ENCODE measurements at places on chromosomes 5 and 9.
A peak's percentile ranks its signal among the peaks of the same experiment; 100 is the strongest.

GRCh38 chr5:980966-981365, 27.6 kb upstream of the NKD2 start:
- DNase-seq = no peak

DNA sequence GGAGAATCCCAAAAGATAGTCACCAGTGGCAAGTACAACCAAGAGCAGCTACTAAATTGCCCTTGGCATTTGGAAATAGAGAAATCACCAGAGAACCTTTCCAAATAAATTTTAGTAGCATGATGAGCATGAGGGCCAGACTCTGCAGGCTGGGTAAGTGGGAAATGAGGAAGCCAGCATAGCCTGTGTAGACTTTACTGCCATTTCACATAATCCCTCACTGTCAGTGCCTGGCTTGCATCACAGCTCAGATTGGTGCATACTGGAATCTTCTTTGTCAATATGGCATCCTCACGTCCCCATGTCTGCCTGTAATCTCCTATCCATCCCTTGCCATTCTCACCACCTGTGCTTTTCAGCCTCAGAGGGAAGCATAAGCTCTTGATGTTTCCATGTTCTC, 14.5 kb downstream of the GRAMD2B start:
- DNase-seq = no peak

GRCh38 chr5:17381932-17382331, 116.1 kb upstream of the TAF11L2 start:
- no peak for DNase-seq

- no peak for DNase-seq
These were observed 67.2 kb upstream of the DAP start for GRCh38 chr5:10828241-10828640.

GRCh38 chr9:20507431-20507830, 114.9 kb downstream of the MLLT3 start:
- DNase-seq = no peak

GRCh38 chr5:162052676-162053075, 14.9 kb upstream of the GABRG2 start:
- DNase-seq = no peak

- DNase-seq = no peak
These were observed 16.3 kb upstream of the ANXA1 start for GRCh38 chr9:73135394-73135793.

DNA sequence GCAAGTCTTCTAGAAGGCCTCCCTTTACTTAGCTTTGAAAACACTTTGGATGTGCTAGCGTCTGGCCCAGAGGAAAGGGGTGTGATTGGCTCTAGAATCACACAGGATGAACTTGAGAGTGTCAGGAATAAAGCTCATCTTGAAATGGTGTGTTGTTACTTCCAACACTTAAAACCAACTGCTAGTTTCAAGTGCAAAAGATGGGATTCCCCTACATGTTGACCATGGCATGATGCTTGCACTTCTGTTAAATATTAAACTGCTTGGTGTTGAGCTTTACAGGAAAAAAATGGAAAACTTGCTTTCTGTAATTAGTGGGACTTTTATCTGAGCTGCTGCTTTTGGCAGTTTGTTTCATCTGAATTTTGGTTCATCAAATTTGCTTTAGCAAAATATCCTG, 261.1 kb downstream of the MED10 start:
- no peak for DNase-seq

- peak; percentile 32 for DNase-seq
These were observed 193.8 kb upstream of the ZNF618 start for GRCh38 chr9:113682297-113682771.

- DNase-seq = no peak
These were observed 31.6 kb downstream of the PROP1 start for GRCh38 chr5:177964471-177964870.

GRCh38 chr5:152527358-152528052, 122.4 kb upstream of the NMUR2 start:
- no peak for DNase-seq

GRCh38 chr9:36134761-36135505, 1.6 kb upstream of the GLIPR2 start:
- no peak for DNase-seq

DNA sequence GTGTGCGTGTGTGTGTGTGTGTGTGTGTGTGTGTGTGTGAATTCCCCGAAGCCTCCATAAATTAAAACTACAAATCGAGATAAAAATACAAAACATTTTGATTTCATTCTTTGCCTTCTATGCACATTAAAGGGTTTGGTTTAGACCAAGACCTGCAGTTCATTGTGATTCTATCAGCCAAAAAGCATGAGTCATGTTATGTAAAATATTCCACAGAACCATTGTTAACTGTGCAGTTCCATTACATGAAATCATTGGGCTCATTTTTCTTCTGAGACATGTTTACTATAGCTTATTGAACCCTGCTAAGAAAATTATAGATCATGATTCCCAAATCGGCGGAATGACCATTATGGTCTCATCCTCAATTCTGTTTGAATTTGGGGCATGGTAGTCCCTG, 11.7 kb downstream of the CAVIN4 start:
- no peak for DNase-seq

GRCh38 chr9:103913899-103914298, 180.2 kb upstream of the SMC2 start:
- DNase-seq = no peak

GRCh38 chr9:27349698-27350080, 52.7 kb upstream of the EQTN start:
- no peak for DNase-seq

DNA sequence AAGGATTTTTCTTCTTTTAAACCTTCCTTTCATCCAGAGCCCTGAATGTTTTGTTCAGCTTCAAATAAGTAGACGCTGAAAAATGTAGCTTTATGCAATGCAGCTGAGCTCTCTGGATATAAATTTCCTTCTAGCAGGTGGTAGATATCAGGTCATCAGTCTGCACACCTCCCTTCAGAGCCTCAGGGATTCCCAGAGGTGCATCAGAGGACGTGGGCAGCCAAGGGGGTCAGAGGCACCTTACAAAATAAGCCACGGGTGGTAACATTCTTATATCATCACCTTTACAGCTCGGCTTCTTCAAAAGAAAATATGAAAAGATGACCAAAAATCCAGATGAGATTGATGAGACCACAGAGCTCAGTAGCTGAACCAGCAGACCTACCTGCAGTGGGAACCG, 19.3 kb downstream of the MOCS2 start:
- no peak for DNase-seq

DNA sequence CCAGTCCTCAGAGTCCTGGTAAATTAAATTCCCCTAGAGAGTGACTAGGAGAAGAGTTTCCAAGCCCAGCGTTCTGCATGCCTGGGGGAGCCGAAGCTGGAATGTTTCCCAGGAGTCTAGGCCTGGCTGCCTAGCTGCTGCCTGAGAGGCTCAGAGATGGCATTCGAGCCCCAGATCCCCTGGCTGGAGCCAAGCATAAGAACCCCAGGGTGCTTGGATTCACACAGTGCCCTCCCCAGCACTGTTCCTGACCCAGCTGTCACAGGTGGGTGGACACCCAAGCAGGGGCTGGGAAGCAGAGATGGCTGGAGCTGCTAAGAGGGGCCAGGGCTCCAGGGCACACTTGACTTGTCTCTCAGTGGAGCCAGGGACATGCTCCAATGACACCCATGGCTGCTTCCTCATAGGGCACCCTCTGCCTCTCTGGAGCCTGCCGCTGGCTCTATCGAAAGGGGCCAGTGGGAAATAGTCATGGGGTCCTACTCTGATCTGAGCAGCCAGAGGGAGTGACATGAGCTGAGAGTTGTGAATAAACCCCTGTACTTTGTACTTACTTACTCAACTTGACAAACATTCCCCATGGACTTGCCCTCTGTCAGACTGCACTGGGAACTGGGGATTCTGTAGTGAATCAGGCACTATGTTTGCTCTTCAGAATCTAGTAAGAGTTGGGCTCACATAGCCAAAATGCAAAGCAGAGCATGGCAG, 62.6 kb upstream of the XPA start:
- DNase-seq = no peak

DNA sequence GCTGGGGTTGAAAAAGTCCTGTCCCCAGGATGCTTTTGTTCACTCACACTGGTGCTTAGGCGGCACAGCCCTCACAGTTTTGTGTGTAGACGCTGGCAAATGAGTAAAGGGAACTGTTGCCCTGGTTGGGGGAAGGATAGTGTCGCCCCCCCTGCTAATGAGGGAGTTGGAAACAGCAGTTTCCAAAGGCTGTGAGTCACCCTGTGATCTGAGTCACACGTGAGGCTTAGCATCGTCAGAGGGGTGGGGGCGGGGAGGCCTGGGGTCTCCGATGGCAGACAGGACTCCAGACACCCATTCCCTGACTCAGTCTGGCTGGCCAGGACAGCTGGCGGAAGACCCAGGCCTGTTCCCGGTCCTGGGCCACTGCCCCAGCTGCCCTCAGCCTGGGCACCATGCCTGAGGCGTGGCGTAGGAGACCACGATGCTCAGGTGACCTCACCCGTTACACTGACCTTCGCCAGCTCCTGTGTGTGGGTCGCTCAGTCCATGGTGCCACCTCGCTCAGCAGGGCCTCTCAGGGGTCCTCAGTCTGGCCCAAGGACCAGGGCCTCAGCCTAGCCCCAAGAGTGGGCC, 2.9 kb downstream of the DNAJB5 start:
- peak; percentile 47 for DNase-seq

DNA sequence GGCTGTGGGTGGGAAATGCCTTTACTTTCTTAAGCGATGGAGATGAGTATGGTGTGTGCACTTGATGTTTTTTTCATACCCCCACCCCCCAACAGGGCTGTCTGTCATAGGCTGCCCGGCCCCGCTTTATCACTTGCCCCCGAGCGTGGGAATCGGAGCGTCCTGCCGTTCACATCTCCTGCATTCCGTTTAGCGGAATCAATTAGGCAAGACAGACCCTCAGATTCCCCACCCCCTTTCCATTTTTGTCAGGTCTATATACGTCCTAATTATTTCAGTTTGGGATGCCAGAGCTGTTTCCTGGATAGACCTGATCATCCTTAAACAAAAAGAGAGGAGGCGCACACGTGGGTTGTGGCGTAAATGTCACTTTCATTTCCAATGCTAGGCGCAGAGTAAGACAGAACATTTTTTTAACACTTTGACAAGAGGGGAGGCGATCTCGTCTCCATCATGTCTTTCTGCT, 217.2 kb downstream of the MEF2C start:
- DNase-seq = no peak

GRCh38 chr9:108272349-108272899, 583.4 kb downstream of the ACTL7B start:
- no peak for DNase-seq

- DNase-seq = no peak
These were observed 123.8 kb downstream of the GIN1 start for GRCh38 chr5:102996011-102996575.
